ENCODE measurements at places on chromosomes 1 and 21.
A peak's percentile ranks its signal among the peaks of the same experiment; 100 is the strongest.

GRCh38 chr1:218556016-218556415 lies 210.9 kb downstream of the TGFB2 start:
- no peak for DNase-seq

- DNase-seq: peak; percentile 98
Observed at GRCh38 chr21:45363921-45364467, 41.0 kb upstream of the COL18A1 start.

DNA sequence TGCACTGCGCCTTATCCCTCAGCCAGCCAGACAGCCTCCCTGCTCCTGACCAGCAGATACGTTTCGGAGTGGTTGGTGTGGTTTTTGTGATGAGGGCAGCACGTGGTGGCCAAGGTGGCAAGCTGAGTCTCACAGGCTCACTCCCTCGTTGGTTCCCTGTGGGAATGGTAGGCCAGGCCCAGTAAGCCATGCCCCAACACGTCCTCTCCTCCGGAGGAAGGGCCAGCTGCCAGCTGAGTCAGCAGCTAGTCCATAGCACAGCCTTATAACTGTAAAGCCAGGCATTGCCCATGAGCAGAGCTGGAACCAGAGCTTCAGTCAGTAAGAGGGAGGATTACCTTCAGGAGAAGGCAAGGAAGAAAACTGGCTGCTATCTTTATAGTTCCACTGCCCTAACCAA lies 29.5 kb downstream of the SZRD1 start:
- peak; percentile 41 for DNase-seq

- no peak for DNase-seq
Observed at GRCh38 chr1:12380326-12381249, 150.8 kb downstream of the VPS13D start.

GRCh38 chr1:16152481-16153087 lies 3.3 kb downstream of the EPHA2 start:
- DNase-seq: no peak

DNA sequence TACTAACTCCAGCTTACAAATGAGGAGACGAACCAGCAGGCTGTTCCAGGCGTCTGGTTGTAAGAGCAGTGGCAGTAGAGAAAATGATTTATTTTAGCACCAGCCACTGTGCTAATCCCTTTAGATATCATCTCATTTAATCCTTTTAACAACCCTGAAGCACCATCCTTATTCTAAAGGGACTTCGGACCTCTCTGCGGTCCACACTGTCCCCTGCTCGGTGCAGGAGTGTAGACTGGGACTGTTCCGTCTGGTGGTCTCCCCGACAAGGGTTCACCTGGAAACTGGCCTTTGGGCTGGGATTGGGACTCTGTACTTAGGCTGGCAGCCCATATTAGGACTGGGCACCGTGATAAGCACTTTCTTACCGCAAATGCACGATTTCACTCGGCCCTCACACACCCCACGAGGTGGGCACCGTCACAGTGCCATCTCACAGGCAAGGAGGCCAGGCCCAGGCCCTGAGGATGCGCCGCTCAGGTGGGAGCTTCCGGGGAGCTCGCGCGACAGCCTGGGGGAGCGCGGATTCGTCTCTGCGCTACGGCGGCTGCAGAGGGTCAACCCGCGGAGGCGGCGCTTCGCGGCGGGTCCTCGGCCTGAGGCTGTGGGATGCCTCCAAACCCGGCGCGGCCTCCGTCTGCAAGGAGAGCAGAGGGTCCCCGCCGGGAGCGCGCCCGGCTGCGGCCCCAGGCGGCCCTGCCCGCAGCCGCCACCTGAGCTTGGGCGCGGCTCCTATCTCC lies 45.2 kb downstream of the ATP1A1 start:
- DNase-seq: peak; percentile 23

DNA sequence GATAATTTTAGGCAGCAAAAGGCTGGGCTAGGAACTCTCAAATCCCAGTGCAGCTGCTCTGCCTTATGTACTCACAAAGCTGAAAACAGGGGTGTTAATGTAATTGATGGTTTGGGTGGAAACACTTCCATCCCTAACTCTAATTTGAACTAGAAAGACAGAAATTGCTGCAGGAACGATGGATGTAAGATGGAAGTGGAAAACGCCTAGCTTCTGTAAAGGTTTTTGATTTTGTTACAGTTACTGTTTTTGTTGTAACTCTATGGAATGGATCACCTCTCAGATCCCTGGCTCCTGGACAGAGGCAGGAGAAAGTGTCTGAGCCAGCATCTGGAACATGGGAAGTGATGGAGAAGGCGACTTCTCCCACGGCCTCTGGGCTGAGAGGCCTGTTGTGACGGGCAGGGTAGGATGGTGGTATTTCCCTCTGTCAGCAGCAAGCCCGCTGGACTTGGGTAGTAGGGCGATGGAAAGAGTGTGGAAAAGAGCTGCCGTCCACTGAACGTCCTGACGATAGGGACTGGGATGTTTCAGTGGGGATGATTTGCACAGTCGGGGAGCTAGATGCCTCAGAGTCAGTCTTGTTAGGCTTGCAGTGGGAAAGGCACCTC lies 1.6 kb downstream of the TRAF5 start:
- DNase-seq: no peak

DNA sequence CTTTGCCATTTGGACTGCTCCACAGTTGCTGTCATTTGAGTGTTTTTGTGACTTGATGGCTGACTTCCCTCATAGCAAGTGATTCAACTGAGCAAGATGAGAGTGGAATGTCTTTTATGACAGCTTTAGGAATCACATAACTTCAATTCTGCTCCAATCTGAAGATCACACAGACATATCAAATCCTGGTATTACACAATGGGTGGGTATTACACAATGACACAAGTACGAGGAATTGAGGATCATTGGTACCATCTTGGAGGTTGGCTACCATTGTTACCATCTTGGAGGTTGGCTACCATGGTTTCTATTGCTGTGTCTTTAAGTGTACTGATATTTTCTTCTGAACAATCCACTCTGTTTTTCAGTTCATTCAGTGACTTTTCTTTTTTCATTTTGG lies 8.5 kb upstream of the TSHB start:
- DNase-seq: no peak

DNA sequence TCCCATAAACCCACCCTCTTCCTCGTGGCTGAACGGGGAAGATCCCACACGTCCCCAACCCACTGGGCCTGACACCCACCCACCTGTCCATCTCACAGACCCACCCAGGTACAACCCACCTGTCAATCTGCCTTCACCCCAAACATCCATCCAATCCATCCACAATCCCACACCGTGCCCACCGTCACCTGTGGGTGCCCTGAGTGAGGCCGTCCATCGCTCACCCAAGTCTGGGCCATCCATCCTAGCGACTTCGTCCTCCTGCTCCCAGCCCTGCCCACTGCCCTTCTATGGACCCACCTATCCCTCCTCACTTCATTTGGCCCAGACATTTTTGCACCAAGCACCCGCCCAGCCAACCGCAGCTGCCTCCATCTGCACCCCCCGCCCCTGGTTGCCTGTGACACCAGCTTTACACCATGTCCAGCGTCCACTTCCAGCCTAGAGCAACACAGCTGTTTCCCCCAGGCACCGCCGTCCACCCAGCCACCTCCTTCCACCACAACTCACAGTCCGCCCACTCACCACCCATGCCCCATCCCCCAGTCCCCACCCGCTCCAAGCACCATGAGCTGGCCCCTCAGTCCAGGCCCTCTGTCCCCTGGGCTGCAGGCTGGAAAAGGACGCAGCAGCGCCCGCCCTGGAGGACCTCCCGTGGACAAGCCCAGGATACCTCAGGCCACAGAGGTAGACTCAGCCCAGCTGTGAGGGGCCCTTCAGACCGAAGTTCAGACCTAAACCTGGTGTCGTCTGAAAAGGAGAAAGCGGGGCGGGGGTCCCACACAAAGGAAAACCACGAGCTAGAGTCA lies 7.7 kb downstream of the TTLL10 start:
- no peak for DNase-seq

DNA sequence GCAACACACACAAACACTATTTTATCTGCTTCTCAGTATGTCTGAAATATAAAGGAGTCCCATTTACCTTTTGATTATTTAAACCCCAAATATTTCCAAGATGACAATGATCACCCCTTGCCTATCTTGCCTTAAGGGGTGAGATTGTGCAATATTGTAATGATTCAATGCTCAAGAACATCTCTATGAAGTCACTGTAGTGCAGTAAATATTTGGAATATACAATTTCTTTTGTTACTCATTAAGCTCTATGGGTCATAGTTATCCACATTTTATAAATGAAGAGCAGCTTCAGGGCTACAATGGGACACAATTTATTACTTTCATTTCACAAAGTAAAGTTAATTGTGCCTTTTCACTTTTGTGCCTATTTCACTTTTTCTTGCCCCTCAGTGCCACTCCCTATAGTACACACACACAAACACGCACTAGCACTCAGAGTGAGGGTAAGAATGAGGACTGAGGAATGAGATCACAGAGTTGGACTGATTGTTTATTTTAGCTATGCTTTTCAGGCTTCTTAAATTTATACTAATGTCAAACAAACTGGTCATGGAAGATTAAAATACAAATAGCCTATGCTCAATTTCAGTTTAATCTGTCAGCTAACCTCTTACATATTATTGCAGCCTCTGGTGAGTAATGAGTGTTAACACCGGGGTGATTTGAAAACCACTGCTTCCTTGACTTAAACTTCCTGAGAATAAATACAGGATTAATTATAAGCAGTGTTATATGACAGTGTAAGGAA lies 521.0 kb upstream of the B3GALT2 start:
- peak; percentile 55 for DNase-seq

DNA sequence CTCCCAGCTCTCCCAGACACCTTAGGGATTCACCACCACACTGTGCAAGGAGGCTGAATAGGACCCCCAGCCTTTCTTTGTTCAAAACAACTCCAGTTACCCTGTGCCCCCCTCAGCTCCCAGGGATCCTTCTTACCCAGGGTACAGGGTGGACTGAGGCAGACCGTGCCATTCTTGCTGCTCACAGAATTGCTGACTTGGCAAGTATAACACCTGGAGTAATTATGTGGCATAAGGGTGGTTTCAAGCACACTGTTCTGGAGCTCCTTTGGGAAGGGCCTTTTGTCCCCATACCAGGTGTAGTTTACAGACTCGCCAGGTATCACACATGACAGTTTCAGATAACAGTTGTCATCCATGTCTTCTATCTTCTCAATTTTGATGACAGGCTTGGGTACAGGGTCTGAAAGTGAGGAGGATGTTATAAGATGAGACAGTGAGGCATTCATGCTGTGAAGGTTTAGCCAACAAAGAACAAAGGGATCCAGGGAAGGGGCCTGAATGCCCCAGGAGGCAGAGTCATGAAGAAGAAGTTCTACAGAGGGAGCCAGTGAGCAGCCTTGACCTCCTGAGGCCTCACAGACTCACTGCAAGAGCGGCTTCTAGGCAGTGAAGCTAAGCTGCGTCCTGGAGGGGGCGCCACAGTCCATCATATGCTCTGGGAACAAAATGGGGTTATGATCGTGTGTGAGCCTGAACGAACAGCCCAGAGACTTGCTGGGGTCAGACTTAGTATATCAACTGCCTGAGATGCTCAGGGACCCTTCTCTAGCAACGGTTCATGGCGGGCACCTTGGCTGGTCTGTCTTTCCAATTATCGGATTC lies 30.3 kb downstream of the CD48 start:
- DNase-seq: no peak

DNA sequence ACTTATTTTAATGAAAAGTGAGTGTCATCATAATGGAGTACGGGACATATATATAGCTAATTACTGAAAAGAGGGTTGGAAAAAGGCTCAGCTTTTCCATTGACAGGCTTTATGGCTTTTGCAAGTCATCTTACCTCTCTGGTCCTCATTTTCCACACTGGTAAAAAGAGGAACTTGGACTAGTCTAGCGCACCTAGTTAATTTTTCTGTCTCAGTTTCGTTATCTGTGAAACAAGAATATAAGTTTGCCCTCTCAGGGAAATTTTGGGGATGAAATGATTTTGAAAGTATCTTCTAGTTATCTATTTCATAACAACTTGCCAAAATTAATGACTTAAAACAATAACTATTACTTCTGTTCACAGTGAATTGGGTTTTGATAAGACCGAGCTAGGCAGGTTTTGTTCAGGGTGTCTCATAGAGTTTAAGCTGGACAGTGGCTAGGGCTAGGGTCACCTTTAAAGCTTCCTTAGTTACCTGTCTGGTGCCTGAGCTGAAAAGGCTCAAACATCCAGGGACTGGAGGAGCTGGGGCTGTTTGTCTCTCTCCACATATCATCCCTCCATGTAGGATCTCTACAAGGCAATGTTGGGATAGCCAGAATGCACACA lies 91.7 kb downstream of the TYW3 start:
- no peak for DNase-seq

DNA sequence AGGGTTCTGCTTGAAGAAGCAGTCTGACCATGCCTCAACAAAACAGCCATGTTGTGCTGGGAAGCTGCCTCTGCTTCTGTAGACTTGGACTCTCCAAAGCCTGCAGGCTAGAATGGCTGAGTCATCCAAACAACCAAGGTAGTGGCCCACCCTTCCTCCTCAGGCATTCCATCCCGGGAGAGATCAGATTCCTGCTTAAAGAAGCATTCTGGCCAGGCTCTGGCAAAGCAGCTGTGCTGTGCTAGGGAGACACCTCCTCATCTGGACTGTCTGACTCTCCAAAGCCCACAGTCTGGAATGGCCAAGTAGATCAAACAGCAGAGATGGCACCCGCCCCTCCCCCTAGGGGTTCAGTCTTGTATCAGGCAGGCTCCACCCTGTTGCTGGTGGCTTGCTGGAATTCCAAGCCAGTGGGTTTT lies 38.3 kb upstream of the F3 start:
- DNase-seq: peak; percentile 81

DNA sequence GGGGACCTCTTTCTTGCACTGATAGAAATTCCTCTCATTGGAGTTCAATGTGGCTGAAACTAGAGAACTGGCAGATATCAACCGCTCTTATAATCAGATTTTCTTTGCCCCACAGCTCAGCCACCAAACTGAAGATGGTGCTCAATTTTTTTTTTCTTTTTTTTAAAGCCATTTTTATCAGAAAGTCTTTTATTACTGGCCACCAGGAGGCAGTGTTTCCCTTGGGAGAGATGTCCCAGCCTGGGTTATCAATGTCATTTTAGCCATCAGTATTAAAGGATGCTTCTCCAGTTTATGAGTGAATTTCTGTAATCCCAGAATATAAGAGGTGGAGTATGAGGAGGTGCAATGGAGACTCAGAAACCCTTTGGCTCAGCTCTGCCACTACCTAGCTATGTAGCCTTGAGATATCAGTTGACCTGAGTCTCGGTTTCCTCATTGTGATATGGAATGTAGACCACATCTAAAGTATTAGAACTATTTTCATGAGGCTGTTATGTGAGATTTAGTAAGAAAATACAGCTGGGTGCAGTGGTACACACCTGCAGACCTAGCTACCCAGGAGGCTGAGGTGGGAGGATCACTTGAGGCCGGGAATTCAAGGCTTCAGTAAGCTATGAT lies 27.6 kb downstream of the CD244 start:
- DNase-seq: no peak

DNA sequence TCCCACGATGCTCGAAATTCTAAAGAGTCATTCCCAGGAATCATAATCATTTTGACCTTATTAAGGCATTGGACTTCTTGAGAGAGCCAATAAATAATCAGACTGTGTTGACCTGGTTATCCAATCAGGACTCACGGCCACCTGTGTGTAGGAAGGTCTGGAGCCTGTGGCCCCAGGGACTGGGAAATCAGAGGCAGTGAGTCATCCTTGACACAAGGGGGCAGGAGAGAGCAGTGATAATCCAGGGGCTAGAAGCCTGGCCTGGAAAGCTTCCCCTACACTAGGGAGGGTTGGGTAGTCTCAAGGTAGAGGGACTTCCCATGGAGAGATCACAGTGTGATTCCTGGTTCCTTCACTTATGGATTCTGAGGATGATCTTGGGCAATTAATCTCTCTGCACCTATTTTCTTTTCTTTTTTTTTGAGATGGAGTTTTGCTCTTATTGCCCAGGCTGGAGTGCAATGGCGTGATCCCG lies 4.7 kb downstream of the MR1 start:
- DNase-seq: peak; percentile 46
